ENCODE measurements at places on chromosomes 1 and 21.

GRCh38 chr1:119266386-119266785 is 102.2 kb upstream of the HAO2 start:
- DNase-seq: no peak

GRCh38 chr1:43199093-43199726 is 27.1 kb downstream of the CFAP57 start:
- DNase-seq: no peak

GRCh38 chr1:41614818-41615217 is 130.3 kb upstream of the EDN2 start:
- DNase-seq: no peak

DNA sequence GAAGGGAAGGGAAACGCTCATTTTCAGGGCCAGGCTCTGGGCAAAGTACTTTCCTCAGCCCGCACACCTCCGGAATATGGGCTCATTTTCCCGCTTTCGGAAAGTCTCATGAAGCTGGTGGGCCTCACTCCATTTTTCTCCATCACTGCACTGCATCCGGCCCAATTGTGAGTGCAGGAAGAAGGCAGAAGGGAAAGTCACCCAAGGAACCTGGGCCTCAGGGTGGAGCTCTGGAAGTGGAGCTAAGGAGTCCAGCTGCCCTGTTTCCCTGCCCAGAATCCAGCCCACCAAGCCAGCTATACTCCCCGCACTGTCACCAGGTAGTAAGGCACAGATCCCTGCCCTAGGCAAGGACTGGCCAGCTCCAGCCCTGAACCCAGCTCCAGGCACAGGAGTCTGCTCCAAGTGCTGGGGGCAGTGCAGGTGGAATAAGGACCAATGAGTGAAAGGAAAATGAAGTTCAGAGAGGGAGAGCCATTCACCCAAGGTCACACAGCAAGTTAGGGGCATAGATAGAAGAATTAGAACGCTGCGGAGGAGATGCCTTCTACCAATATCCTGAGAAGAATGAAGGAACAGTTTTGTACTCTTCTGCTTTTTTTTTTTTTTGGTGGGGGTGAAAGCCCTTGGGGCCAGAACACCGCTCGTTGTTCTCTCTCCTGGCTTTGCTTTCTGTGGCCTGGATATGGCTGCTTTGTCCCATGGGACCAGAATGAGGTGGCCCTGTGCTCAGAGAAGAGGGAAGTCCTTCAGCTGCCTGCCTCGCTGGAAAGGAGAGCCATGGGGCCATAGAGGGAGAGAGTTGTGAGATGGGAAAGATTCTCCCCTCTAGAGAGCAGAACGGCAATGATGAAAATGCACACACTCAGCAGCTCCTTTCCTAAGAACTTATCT is 10.0 kb downstream of the LRP8 start:
- no peak for DNase-seq

- DNase-seq: no peak
Observed at GRCh38 chr1:119673171-119673940, 25.3 kb upstream of the ZNF697 start.

DNA sequence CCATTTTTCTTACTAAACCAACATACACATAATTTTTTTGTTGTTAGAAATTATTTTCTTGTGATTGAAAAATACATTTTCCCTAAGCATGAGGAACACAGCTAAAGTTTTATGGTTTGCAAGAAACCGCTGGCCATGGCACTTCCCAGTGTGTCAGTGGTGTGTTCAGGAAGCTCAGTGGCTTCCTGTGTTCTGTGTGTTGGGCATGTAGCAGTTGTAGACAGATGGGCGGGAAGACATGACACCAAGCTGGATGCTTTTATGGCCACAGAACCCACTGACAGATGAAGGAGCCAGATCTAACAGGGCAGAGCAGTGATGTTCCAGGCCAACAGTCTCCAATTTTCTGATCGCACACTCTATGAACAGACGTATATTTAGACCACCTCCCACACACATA is 119.8 kb downstream of the GALNT2 start:
- no peak for DNase-seq

DNA sequence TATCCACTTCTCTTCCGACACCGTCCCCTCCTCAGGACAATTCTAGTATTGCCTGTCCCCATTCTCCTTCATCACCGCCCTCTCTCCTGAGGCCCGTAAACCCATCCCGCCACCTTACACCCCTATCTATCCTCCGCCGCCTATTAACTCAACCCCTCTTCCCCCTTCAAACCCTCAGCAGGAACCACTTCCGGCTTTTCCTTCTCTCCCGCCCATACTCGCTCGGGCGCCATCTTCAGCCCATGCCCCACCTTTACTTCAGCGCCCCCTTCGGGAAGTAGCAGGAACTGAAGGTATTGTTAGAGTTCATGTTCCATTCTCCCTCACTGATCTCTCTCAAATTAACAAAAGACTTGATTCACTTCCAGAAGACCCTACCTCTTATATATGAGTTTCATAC is 31.6 kb downstream of the VN1R5 start:
- DNase-seq: no peak

GRCh38 chr1:91545506-91546300 is 45.1 kb downstream of the CDC7 start:
- DNase-seq: no peak

DNA sequence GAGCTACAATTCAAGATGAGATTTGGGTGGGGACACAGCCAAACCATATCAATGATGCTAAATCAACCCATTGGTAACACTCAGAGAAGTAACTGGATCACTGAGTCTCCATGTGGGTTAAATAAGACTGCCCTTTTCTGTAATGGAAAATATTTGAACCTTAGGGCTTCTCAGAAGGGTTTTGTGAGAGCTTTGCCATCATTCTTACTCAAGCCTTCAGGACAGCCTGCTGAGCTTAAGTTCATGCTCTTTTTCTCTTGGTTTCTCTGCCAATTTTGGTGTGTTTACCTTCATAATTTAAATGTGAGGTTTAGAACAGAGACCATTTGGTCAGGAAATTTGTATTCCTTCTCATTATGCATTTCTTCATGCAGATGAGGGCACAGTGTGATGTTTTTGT is 74.7 kb downstream of the DISC1 start:
- DNase-seq: no peak

- no peak for DNase-seq
Observed at GRCh38 chr21:25560271-25560685, 47.0 kb downstream of the MRPL39 start.

- DNase-seq: no peak
Observed at GRCh38 chr21:39479164-39479813, 27.5 kb downstream of the SH3BGR start.

GRCh38 chr1:111654839-111655238 is 35.2 kb downstream of the RAP1A start:
- DNase-seq: no peak

GRCh38 chr1:43531107-43531905 is 623 bp downstream of the PTPRF start:
- no peak for DNase-seq

- no peak for DNase-seq
Observed at GRCh38 chr1:96183485-96183884, 538.1 kb upstream of the PTBP2 start.

GRCh38 chr1:22778862-22779520 is 68.4 kb downstream of the EPHB2 start:
- no peak for DNase-seq

DNA sequence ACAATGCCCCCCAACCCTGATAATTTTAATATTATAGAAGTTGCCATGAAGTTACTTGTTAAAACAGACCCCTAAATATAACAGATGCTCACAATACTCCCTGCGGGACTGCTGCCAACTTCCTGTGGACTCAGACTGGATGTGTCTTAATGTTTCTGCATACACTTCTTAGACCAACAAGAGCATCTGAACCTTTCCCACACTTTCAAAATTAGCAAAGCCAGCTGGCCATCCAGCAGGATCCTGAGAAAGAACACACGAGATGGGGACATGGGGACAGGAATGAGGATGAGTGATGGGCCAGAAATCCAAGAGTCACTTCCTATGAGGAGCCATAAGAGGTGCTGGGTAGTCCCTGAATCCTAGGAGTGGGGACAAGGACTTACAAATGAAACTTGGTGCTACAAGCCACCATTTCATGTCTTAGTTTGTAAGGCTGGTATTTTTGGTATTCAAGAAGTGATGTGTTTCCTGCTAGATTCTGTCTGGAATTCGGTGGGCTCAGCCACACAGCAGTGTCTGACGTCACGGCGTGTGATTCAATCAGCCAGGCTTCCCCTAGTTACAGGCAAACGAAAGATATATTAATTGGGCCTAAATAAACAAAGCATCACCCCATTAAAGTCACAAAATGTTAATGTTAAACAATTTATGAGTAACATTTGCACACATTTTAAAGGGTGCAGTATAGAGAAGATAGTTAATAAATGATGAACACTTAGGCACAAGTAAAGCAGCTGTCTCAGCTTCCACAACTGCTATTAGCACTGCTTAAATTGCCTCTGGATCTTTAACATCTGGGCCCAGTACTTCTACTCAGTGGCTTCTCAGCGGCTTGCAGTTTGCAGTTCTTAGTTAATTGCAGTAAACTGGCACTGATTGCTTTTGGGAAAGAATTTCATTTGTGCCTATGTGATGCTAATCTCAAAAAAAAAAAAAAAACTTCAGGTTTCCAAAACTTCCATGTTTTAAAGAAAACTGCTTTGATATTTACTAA is 41.2 kb upstream of the RGS8 start:
- no peak for DNase-seq

DNA sequence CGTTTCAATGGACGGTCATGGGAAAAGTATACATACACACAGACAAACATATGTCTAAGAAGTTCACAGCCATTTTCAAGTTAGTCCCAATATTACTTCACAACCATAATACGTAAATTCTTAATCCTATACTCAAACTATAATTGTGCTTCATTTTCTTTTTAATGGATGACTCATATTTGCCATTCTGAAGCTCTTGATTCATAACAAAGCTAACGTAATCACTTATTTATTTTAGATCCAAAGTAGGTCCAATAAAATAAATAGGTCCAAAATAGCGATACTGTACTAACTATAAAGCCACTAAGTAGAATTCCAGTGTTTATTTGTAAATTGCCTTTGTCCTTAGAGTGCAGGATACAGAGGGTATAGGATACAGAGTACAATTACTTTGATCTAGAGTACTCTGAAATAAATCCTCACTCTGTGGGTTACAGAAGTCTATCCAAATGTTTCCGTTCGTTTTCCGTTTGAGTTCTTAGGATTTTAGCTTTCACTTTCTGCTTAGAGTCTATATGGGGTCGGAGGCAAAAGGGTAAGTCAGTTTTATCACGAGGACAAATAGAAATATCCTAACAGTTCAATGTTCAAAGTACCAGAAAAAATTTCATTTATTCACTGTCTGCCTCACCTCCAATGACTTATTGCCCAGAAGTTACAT is 8.8 kb upstream of the C1orf115 start:
- DNase-seq: no peak

DNA sequence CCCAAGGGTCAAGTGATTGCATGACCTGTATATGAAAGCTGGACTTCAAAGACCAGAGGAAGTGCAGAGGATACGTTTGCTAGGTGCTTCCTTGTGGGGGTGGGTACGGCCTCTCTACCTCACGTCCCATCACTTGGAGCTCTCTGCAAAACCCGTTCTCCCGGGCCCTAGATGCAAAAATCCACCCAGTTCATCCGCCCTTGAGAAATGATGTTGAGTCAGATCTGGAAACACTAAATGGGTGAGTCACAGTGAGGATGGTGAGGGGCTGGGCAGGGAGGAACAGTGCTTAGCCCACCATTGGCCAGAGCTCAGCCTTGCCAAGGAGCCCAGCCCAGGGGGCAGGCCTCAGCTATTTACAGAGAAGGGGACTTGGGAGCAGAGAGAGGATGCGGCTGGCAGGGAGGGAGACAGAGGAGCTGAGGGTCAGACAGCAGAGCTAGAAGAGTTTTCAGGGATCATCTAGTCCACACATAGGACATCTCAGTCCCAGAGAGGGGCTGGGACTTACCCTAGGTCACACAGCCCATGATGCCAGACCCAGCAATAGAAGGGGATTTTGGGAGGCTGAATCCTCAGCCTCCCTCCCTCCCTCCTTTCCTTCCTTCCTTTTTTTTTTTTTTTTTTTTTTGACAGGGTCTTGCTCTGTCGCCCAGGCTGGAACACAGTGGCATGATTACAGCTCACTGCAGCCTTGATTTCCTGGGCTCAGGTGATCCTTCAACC is 14.6 kb downstream of the ARHGEF10L start:
- DNase-seq: no peak

DNA sequence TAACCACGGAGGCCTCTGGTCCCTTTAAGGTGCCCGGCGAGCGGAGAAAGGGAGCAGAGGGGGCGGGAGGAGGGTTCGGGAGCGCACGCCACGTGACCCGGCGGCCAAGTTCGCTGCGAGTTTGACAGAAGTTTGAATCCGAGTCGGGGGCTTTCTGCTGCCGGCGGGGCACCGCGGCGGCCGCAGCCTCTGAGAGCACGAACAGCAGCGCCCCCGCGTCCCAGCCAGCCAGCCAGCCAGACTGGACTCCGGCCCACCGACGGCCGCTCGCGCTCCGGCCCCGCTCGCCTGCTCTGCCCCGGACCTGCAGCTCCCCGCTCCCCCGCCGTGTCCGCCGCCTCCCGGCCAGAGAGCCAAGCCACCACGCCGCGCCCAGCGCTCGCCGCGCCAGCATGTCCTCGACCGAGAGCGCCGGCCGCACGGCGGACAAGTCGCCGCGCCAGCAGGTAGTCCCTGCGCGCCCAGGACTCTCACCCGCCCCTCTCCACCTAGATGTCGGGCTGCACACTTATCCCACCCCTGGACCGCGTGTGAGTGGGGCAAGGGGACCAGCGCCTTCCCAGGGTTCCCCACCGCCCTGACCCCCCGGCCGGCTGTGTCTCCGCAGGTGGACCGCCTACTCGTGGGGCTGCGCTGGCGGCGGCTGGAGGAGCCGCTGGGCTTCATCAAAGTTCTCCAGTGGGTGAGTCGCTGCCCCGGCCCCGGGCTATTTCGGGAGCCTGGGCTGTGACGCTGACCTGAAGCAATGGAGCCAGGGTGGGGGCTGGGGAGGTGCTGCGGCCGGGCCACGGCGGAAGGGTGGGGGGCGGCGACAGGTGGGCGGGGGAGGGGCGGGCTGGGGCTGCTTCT is at the start of gene SYPL2:
SYPL2 (plus strand) TSS at position 95 of the 849 bp plus-strand sequence; CDS start at position 393, 298 bp downstream.
- DNase-seq: no peak

- no peak for DNase-seq
Observed at GRCh38 chr1:153849487-153850185, 73.1 kb downstream of the GATAD2B start.

GRCh38 chr1:233514946-233515391 is 98.9 kb upstream of the KCNK1 start:
- DNase-seq: no peak
